ENCODE measurements at places on chromosomes 7 and 10.

DNA sequence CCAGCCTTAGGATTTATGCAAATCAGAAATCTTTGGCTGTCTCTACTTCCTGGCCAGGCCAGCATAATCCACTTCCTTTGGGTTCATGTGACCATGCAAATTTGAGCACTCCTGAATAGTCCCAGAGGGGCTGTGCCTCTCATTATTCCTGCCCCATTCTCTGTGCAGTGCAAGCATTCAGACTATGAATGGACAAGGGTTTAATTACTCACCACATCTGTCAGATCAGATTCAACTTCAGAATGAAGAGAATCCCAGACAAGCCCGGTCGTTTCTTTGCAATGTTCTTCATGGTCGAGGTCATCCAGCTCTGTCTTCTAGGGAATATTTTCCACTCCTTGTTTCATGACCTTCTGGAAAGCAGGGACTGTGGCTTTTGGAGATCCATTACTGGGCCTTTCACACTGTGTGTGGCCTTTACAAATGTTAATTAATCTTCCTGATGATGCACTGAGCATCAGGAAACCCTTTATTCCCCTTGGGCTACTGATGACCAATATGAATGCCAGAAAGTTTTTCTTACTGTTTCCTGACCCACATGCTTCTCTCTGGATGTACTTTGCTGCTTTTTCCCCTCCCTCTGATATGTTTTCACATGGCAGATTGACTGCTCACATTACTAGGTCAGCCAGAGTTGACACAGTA lies 217.6 kb upstream of the TCF7L2 start:
- no peak for DNase-seq

- DNase-seq, result no peak
These were observed 207.1 kb downstream of the KCNMA1 start for GRCh38 chr10:77430530-77430929.

DNA sequence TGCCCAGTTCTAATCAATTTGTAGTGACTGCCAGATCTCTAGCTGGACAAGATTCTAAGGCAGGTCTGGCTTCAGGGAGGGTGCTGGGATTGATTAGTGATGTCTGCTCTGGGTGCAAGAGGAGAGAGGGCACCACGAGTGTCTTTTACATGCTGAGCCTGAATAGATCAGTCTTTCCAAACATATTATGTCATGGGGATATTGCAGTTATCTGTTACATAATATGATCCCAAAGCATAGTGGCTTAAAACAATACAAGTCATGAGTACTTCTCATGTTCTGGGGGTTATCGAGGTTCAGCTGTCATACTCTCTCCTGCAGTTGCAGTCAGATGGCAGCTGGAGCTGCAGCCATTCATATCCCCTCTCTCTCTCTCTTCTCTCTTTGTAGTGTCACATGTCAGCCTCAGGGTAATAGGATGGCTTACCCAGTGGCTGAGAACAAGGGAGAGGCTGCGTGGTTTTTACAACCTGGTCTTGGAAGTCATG lies 26.0 kb downstream of the SLC29A3 start:
- no peak for DNase-seq

GRCh38 chr10:16952080-16952479 lies 134.9 kb upstream of the RSU1 start:
- DNase-seq, result no peak

GRCh38 chr10:113554214-113554613 lies 1.4 kb downstream of the HABP2 start:
- DNase-seq, result no peak

DNA sequence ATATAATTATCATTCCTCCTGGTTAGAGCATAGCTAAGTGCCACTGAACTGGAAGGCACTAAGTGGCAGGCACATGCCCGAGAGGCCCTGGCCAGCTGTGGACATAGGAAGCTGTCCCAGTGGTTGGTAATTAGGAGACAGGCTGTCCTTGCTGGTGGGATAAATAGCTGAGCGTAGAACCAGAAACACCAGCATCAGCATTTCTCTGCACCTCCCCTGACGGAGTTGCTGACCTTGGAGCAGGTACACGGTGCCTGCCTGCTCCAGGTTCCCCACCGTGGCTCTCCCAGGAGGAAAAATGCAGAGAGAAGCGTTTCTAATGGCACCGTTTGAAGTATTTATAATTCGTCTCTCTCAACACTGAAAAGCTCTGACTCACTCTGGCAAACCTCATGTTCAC lies 5.6 kb upstream of the ABLIM1 start:
- peak; percentile 15 for DNase-seq

GRCh38 chr10:15341502-15342128 lies 29.5 kb downstream of the FAM171A1 start:
- DNase-seq, result no peak

DNA sequence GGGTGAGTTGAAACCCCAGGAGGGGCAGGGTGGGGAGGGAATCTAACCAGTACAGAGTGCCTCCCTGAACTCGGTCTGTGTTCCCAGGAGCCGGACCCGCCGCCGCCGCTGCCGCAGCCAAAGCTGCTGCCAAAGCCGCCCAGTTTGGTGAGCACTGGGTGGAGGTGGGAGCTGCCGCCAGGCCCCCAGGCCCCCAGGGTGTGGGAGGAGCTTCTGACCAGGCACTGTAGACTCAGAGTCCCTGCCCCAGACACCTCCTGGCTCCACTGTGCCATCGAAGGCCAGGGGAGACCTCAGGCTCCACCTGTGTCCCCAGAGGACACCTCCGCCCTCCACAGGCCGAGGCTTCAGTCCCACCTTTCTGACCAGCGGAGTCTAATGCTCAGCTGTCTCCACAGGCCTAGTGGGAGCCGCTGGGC lies 20.4 kb upstream of the LIMK1 start:
- no peak for DNase-seq

DNA sequence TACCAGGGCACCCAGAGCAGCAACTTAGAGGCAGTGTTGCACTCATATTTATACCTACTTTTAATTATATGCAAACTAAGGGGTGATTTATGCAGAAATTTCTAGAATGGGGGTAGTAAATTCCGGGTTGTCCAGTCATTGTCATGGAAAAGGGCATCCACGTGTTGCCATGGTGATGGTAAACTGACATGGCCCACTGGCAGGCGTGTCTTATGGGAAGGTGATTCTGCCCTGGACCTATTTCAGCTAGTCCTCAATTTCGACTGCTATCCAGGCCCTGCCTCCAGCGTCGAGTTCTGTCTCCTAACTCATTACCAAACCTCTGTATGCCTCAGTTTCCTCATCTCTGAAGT lies 12.8 kb downstream of the SNX8 start:
- DNase-seq, result no peak

Measured in hippocampal formation (tissue), 2 donors.